Stimulated activated CD4-positive, alpha-beta T cell treated with anti-CD3 and anti-CD28 coated beads, Interleukin-15, amount 100 ng/mL, for 24 hours (primary cell): ENCODE measurements at places on chromosomes 4 and X.

- peak; percentile 8 for DNase-seq
These were observed 177.8 kb upstream of the ATP6AP2 start for GRCh38 chrX:40402831-40403533.

DNA sequence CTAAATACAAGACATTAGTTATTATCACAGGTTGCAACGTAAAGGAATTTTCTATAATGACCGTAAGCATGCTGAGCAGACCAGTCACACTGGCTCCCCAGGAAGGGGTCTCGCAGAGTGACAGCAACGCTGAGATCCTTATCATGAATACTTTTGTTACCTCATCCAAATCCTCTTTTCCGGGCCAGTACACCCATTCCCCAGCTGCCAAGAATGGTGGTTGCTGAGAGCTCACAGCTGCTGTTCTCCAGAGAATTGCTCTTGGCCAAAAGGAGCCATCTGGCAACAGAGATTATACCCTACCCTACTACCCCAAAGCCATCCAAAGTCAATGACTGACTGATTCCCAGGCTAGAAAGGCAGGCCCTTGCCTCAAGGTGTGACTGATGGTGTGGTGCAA, 91.6 kb downstream of the FUNDC1 start:
- no peak for DNase-seq

- no peak for DNase-seq
These were observed 21.9 kb upstream of the EMCN start for GRCh38 chr4:100539706-100540105.

- DNase-seq = no peak
These were observed 14.6 kb downstream of the LETM1 start for GRCh38 chr4:1841201-1841886.

DNA sequence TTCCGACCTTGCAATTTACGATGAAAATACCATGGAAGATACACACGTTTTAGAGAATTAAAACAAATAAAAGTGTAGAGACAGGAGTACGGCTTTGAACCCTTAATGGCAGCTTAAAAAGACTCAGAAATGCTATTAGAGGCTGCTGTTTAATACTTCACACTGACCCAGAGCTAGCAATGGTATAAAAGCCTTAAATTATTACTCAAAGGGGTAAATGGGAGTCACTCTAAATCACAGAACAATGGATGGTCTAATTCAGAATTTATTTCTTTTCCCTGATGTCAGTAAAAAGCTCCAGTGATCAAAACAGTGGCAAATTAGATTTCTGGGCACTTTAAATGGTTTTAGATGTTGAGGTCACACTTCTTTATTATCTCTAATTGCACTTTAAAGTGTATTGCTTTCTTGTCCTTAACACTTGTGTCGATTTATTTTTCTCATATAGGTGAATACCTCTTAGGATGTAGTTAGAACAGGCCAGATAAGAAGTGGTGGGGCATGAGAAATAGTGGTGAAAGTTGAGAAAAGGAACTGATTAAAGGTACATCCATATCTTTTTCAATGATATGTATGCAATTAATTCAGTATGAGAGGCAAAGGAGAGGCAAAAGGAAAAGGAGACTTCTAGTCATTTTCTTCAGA, 252.4 kb upstream of the ANKRD50 start:
- DNase-seq = no peak
